ENCODE measurements at places on chromosomes 12 and 14.

- DNase-seq: no peak
These were observed 30.8 kb downstream of the TMTC3 start for GRCh38 chr12:88172844-88173407.

GRCh38 chr12:12336049-12336411 is 14.0 kb downstream of the MANSC1 start:
- no peak for DNase-seq

GRCh38 chr14:104680806-104681688 is 8.4 kb upstream of the INF2 start:
- DNase-seq: peak; percentile 61

DNA sequence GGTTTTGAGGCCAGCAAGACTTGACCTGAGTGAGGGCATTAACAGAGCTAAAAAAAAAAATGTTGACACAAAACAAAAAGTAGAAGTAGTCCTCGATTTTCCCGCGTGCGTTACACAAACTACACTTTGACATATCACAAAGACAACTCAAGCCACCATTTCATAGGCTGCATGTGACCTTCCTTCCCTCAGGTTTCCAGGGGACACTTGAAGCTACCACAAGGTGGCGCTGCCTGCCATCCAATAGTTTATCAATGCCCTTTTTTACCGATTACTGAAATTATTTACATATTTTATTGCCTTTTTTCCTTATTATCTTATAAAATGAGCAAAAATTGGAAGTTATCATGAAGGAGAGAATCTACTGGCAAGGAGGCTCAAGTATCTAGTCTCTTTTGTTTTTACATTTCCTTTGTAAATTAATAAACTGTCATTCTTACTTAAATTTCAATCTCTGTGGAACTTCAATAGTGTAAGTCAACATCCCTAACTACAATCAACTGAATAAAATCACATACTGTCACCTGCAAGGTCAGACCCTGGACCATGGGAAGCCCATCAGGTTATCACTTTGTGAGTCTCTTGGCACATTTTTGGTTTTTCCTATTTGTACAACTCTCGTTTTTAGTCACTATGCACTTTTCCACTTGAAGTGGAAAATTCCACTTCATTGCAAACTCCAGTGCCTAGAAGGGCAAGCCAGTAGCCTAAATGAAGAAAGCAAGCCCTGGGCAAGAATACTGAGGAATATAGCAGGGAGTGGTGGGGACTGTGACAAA is 84.6 kb upstream of the CPSF6 start:
- peak; percentile 42 for DNase-seq

DNA sequence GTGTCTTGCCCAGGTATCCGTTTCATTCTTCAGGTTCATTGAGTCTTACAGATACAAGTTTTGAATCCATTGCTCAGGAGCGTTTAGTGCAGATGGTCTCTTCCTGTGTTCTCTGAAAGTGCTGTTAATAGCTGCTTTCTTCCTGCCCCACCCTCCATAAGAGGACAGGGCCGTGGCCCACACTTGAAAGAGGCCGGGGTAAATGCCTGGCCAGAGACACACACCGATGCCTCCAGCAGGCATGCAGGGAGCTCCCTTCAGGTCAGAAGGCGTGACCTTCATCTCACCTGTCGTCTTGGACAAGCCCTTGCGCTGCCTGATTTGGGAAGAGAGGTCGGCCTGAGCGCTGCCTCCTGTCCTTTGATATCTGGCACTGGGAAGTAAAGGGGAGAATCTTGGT is 11.6 kb downstream of the PRKAB1 start:
- DNase-seq: no peak

GRCh38 chr12:10170216-10170615 is 1.7 kb downstream of the OLR1 start:
- DNase-seq: no peak

DNA sequence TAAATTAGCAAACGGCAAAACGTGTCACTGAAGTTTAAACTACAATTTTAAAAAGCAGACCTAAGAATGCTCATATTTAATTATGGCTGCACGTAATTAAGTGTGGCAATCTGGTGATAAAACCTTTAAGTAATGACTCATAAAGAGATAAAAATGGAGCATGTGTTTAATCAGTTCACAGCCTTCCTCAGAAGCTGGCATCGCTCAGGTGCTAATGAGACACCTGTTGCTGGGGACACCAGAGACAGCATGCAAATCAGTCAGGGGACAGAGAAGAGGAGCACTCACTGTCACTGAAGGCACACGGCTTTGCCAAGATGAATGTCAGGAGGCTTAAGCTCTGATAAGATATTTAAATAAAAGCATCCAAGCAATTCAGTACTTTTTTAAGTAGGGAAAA is 840.3 kb downstream of the GALC start:
- DNase-seq: no peak

DNA sequence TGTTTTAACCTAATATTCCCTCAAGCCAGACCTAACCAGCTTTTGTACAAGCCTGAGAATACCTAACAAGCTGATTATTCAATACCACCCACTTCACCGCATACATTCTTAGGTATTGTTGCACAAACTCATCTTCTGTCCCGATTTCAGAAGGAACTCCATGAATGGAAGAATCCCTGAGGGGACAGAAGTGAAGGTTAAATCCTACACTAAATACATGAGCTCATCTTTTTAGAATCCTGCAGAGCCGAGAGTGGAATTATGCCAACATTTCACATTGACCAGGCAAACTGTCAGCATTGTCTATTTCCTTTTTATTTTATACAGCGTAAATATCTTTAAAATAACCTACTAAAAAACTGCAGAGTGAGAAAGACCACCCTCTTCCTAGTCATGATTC is 140.7 kb upstream of the PRICKLE1 start:
- no peak for DNase-seq

- DNase-seq: peak; percentile 38
These were observed 10.3 kb upstream of the FERMT2 start for GRCh38 chr14:52961060-52961639.

DNA sequence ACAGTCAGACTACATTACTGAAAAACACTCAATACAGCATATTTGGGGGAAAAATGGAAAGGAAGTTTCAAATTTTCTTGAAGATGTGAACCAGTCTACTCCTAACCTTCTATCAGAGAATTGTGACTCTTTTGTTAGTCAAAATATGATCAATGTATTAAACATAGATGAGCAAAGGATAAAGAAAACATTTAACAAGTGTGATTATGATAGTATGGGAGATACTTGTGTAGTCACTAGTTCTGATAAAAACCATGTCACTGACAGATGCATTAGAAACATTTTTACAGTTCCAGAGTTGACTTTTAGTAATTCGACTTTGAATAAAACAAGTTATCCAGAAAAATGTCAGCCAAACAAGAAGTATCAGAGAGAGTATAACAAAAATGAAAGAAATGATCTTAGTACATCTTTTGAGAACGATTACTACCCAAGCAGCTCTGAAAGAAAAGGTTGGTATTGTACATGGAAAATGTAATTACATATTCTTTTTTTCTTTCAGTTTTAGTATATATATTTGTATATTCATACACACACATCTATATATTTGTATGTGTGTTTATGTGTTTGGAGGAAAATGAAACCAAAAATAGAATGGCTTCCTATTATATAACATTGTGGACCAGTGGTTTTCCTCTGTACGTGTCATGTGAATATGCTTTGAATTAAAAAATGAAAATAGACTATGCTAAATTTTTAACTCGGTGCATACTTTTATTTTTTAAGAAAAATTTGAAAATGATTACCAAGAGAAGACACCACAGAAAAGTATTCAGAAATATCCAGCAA is 63.3 kb upstream of the ABCD2 start:
- DNase-seq: no peak

GRCh38 chr14:99119554-99120525 is 152.2 kb downstream of the BCL11B start:
- DNase-seq: no peak

GRCh38 chr12:15044471-15044870 is 71.6 kb downstream of the PDE6H start:
- no peak for DNase-seq

DNA sequence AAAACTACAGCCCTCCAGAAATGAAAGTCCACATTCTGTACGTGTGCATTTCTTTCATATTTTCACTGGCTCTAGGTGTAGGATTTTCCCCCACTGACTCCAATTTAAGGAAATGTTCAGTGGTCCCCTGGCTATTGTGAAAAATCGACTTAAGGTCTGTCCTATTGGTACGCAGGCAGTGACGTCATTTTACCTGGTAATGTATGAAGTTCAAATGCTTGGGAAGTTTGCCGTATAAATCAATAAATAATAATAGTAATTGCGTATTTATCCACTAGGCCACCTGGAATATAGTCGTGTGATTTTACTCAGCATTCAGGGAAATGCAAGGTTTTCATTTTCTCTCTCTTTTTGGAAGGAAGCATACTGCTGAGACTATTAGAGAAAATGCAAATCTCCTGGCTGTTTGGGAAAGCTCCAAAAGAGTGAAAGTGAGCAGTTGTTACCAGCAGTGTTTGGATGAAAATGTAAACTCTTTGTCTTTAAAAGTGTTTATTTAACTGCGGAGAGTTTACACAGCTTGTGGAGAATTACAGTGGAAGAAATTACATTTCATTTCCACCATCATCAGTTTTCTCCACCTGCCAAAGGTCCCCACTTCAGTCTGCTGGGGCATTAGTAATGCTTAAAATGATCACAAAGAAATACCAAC is 107.0 kb downstream of the EXOC5 start:
- no peak for DNase-seq

GRCh38 chr12:33555128-33555527 is 115.5 kb upstream of the SYT10 start:
- no peak for DNase-seq

DNA sequence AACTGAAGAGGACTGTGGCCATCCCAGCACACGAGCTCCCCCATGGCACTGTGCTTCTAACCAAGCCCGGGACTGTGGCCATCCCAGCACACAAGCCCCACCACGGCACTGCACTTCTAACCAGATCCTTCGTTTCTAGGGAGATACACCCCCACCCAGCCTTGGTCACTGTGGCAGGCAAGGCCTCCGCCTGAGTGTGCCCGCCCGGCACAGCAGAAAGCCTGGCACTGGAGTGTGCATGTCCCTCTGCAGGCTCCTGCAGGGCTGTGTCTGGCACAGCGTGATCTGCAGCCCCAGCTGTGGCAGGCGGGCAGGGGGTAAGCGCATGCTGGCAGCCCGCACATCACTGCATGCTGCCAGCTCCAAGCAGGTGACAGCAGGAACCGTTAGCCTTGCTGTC is 49.8 kb downstream of the CCDC85C start:
- DNase-seq: no peak

DNA sequence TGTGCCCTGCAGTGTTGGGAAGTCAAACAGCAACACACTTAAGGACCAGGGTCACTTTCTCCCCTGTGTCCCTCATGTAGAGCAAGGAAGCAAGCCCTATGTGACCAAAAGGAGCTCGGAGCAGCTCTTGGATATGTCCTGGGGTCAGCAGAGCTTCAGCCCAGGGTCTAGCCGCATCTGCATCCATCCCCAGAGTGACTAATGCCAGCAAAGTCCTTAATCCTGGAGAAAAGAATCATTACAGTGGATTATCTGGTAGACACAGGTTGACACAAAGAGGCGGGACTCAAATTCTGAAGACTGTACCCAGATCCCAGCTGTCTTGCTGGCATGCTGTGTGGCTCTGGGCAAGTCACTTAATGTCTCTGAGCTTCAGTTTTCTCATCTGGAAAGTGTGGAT is 239.1 kb upstream of the PWP1 start:
- no peak for DNase-seq

GRCh38 chr14:70698288-70698687 is 56.6 kb downstream of the TTC9 start:
- DNase-seq: no peak

- DNase-seq: no peak
These were observed 19.2 kb upstream of the CYP46A1 start for GRCh38 chr14:99664937-99665273.

DNA sequence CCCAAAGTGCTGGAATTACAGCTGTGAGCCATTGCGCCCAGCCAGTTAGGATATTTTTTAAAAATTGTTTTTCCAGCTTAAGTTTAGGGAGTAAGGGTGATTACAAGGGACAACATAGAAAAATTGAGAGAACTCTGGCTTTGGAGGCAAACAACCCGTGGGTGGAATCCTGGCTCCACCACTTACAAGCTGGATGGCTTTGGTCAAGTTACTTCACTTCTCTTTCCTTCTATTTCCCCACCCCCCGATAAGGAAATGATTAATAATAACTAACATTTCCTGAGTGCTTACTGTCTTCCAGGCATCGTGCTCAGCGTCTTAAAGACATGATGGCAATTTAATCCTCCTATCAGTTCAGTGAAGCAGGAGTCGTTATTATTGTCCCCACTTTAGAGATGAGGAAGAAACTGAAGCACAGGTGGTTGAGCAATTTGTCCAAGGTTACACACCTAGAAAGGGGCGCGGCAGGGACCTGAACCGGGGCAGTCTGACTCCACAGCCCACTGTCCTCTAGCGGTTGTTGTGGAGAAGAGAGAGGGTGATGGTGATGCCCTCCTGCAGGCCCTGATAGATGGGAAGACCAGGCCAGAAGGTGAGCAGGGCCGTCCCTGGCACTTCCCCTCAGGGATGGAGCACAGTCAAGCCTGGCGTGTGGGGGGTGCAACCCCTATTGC is 16.7 kb upstream of the FAIM2 start:
- no peak for DNase-seq

GRCh38 chr12:89084751-89085150 is 267.6 kb downstream of the DUSP6 start:
- DNase-seq: peak; percentile 46

GRCh38 chr12:49892084-49892731 is 11.5 kb downstream of the FAIM2 start:
- DNase-seq: peak; percentile 12

- DNase-seq: no peak
These were observed 1.8 kb upstream of the TESC start for GRCh38 chr12:117100851-117101673.

DNA sequence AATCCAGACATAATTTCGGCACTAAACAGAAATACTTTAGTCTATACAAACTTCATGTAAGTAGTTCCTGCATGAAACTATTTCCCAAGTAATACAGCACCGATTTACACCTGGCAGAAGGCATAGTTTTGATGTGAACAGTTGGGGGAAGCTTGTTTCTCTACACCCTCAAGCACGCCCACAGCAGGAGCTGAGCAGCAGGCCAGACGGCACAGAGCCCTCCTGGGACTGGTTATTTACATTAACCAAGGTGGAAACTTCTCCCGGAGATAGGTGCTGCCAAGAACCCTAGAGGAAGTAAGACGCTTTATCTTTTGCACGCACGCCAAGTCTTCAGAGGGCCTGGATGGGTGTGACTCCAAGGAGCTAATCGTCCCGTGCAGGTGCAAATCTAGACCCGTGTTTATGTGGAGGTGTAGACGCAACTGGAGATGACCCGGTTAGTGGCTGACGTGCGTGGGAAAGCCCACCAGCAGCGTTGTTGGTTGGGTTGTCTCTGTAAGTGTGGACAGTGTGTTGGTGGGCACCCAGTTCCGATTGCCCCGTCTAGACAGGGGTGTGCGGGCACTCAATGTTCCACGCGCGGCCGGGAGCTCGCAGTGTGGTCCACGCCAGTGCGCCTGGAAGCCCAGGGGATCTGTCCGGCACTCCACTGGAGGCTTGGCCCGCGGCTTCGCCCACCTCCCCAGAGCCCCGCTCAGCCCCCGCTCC is 767 bp upstream of the TCP11L2 start:
- peak; percentile 65 for DNase-seq

- DNase-seq: no peak
These were observed 5.1 kb downstream of the RTL1 start for GRCh38 chr14:100898465-100898864.

GRCh38 chr14:21199611-21200560 is 44.0 kb upstream of the OR5AU1 start:
- DNase-seq: no peak
